GM04504 (cell line): ENCODE measurements at places on chromosomes 1 and 21.

DNA sequence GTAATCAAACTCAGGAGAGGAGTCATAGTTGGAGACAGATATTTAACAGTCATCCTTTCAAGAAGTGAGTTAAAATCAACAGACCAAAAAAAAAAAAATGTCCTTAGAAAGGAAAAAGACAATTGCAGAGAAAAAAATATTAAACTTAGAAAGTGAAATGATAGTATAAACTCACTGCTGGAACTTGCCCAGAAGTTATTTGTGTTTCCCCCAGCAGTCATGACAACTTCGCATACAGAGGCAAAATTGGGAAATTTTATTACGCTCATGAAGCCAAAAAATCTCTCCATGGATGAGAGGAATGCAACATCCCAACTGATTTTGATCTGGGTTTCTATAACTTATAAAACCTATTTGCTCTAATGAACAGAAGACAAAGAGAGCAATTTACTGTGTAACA lies 198.2 kb downstream of the LRRC7 start:
- no peak for DNase-seq

DNA sequence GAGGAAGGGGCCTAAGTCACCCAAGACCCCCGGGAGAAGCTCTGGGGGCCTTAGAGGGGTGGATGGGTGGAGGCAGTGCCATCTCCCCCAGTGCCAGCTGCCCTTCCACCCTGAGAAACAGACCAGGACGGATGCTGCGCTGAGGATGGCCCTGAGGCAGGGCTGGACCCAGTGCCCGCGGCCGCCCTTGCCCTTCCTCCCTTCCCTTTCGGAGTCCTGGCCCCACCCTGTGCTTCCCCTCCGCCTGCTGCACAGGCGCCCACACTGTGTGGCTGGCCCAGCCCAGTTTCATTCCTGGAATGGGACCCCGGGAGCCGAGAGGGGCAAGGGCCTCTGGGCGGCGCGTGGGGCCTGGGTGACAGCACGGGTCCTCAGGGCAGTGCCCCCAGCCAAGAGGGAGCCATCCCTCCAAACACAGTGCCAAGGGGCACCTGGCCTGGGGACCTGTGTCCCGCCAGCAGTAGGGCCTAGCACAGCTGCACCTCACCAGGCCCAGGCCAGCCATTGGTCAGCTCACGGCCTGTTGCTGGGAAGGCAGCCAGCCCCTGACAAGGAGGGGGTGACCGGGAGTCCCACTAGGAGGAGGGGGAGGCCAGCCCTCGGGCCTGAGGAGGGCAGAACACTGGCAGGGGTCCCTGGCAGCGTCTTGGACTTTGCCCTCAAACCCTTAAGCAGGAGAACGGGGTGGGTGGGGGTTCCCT lies 13.4 kb upstream of the SKI start:
- DNase-seq = no peak

DNA sequence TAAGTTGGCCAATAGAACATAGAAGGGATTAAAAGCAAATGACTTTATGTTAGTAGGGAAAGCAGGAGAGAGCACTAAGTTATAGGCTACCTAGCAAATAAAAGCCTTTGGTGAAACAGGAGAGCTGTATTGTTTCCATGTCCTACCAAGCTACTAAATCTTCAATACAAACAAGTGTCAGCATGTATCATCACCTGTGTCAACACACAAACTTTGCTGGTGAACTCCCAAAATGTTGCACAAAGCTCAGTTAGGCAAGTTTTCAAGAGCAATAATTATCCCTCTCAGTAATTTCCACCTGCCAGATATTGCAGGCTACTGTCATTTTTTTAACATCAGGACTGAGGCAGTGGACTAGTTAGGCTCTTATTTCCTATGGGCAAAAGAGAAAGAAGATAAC lies 77.7 kb upstream of the ADAM30 start:
- DNase-seq = no peak

- DNase-seq = no peak
These were observed 17.1 kb downstream of the PAX7 start for GRCh38 chr1:18647681-18648214.

- DNase-seq = no peak
These were observed 3.6 kb downstream of the DENND4B start for GRCh38 chr1:153942766-153943549.
